Esophagus squamous epithelium (tissue), 5 donors: ENCODE measurements at places on chromosomes 16 and 17. TPM values are rescaled to one million over a fixed set of nuclear protein-coding genes. Genes with fewer than 3 reads are reported as not detected.

The STX1B gene
- total RNA-seq = 0.06 TPM

DNA sequence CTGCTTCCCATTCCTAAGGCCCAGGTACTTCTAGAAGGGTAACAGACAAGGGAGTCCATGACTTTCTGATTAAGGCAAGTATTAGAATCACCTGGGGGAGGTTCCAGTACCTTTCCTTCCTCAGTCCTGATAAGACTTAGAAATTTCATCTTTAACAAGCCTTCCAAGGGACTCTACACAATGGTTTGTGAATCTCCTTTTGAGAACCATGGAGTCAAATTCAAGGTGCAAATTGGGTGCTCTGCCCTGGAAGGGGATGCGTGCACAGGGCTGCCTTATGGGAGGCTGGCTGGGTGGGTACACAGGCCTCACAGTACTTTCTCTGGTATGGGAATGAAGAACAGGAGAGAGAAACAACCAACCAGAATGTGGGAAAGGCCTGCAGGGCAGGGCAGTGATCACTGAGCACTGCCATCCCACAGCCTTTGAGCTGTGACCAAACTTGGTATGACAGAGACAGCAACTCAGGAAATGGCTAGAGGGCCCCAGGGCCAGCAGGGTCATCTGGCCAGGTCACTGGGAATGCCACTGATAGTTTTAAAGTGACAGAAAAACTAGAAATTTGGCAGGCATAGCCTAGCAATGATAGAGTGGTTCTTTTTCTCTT lies 3.6 kb upstream of the TMIGD1 start:
- H3K27me3 ChIP-seq = no peaks in the 10 kb centered on the region
- no peak overlapping the region for H3K27ac ChIP-seq

GRCh38 chr16:51151961-51152663 lies 1.0 kb upstream of the SALL1 start:
- H3K27ac ChIP-seq = peak overlapping the region; percentile 67
- H3K27me3 ChIP-seq = peaks cover 40% of the 10 kb centered on the region
- no peaks in the 10 kb centered on the region for H3K36me3 ChIP-seq
- peak overlapping the region; percentile 64 for H3K4me3 ChIP-seq

DNA sequence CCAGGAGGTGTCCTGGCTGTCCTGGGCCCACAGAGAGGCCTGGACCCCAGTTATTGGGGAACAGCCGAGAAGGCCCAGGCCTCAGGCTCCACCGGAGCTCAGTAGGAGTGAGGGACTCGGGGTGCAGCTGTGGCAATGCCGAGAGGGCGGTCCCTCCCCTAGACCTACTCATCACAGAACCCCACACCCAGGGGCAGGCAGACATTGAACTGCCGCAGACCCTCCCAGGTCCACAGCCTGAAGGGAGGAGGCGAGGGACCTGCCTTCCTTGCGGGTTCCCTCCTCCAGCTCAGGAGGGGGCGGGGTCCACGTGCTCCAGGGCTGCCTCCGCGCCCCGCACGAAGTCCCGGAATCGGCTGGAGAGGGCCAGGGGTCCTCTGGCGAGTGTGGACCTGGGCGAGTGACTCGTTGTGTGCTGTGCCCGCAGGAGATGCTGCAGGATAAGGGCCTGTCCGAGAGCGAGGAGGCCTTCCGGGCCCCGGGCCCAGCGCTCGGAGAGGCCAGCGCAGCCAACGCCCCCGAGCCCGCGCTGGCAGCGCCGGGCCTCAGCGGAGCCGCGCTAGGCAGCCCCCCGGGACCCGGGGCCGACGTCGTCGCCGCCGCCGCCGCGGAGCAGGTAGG lies 3.9 kb downstream of the TBX4 start:
- no peak overlapping the region for H3K4me3 ChIP-seq
- H3K27me3 ChIP-seq = peaks cover 51% of the 10 kb centered on the region
- H3K4me1 ChIP-seq = peaks cover 41% of the 10 kb centered on the region
- H3K27ac ChIP-seq = no peak overlapping the region
- no peak for DNase-seq
- no peaks in the 10 kb centered on the region for H3K36me3 ChIP-seq

DNA sequence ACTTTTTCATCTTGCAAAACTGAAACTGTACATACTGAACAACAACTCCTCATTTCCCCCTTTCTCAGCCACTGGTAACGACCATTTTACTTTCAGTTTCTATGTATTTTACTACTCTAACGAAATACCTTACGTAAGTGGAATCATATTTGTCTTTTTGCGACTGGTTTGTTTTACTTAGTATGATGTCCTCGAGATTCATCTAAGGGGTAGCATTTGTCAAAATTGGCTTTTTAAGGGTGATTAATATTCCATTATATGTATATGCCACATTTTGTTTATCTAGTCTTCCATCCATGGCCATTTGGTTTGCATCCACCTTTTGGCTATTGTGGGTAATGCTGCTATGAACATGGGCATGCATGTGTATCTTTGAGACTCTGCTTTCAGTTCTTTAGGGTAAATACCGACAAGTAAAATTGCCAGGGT lies 10.4 kb downstream of the KPNB1 start:
- H3K4me3 ChIP-seq = no peak overlapping the region
- H3K27me3 ChIP-seq = no peaks in the 10 kb centered on the region
- H3K27ac ChIP-seq = peak overlapping the region; percentile 15
- H3K36me3 ChIP-seq = peaks cover 43% of the 10 kb centered on the region
- DNase-seq = no peak
- no peaks in the 10 kb centered on the region for H3K4me1 ChIP-seq

GRCh38 chr17:32763855-32764439 lies 113.0 kb downstream of the MYO1D start:
- H3K27me3 ChIP-seq = no peaks in the 10 kb centered on the region
- no peak for DNase-seq
- H3K4me1 ChIP-seq = no peaks in the 10 kb centered on the region
- H3K36me3 ChIP-seq = no peaks in the 10 kb centered on the region
- no peak overlapping the region for H3K27ac ChIP-seq
- no peak overlapping the region for H3K4me3 ChIP-seq

GRCh38 chr16:65306722-65307121 lies 184.9 kb upstream of the CDH11 start:
- no peak overlapping the region for H3K4me3 ChIP-seq
- H3K27me3 ChIP-seq = no peaks in the 10 kb centered on the region
- H3K4me1 ChIP-seq = no peaks in the 10 kb centered on the region
- no peak for DNase-seq

The ATP2A1 gene
- total RNA-seq = not detected

DNA sequence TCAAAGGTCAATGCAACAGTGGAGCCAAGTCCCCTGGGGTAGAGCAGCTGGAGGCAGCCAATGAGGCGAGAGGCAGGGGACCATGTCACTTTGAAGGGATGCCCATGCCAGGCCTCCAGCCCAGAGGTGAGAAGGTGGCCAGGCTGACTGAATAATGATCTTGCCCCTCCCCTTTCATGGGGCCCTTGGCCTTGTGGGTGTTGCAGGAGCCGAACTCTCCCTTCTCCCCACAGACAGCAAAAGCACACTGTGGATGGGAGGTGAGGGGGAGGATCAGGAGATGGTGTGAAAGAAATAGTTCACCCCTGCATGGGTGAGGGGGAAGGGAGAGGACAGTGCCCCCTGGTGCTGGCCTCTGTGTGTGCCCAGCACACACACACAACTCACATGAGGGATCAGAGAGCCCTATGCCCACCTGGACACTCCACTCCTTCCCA lies 15.8 kb upstream of the TBX21 start:
- H3K27ac ChIP-seq = no peak overlapping the region
- no peak overlapping the region for H3K4me3 ChIP-seq
- H3K27me3 ChIP-seq = peaks cover 83% of the 10 kb centered on the region
- H3K4me1 ChIP-seq = peaks cover 12% of the 10 kb centered on the region
- no peaks in the 10 kb centered on the region for H3K36me3 ChIP-seq
- DNase-seq = no peak

The DDX28 gene
- total RNA-seq = 11.4 TPM

DNA sequence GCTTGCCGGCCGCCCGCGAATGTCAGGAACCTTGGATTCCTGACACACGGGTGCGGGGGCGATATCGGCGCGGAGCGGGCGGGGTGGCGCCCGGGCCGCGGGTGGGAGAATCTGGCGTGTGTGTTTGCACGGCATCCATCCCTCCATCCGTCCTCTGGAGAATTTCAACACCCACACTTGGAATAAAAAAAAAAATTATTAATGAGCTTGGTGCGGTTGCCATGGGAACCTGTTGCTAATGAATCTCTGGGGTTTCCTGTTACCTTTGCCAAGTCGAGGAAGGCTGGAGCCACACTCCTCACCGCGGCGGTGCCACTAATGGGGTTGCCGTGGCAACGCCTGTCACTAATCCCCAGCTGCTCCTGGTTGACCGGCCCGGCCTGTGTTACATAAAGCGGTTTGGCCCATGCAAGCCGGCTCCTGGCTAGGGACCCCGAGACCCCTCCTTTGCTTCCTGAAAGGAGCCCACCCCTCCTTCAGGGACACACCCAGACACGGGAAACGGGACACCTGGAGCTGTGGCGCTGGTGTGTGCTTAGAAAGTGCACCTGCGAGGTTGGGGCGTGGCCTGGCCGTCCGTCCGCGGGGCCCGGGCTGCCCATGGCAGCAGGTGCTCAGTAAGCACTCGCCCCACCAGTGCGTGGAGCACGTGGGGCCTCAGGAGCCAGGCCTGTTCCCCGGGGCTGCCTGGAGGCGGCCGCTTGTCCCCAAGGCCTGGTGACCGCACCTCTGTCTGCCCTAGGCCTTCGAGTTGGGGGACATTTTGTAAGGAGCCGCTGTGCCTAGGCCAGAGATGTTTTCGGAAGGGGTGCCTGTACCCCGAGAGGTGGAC lies 14.6 kb downstream of the CACNA1H start:
- H3K4me3 ChIP-seq = no peak overlapping the region
- no peaks in the 10 kb centered on the region for H3K4me1 ChIP-seq
- DNase-seq = no peak
- no peaks in the 10 kb centered on the region for H3K36me3 ChIP-seq

- H3K27me3 ChIP-seq = no peaks in the 10 kb centered on the region
- peak overlapping the region; percentile 86 for H3K4me3 ChIP-seq
- H3K36me3 ChIP-seq = no peaks in the 10 kb centered on the region
Observed at GRCh38 chr17:42744283-42744805, 496 bp downstream of the EZH1 start.

DNA sequence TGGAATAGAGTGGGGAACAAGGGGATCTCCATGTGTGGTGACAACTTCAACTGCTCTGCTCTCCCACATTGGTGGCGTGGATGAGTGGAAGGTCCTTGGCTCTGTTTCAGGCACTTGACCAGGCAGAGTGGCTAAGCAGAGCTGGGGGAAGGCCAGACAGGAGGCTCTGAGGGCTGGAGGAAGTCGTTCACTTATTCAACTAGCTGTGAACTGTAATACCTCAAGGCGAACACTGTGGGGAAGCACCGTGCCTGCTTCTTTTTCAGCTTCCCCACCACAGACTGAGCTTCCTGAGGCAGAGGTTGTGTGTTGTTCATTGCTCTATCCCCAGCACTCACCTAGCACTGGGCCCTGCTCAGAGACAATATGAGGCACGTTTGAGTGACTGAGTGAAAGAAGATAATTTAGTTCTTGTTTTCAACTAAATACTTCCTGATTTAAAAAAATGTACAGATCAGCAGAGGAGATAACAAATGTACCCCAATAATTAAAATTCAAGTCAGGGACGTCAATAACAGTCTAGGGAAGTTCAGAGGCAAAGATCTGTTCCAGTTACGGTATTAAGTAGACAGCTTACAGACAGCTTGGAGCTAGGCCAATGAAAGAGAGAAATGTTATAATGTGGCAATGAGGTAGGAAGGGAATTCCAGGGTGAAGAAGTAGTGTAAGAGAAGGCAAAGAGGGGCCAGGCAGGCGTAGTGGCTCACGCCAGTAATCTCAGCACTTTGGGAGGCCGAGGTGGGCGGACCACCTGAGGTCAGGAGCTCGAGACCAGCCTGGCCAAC lies 34.7 kb downstream of the MYO18A start:
- DNase-seq = no peak
- H3K4me1 ChIP-seq = peaks cover 44% of the 10 kb centered on the region
- H3K27ac ChIP-seq = peak overlapping the region; percentile 20
- H3K4me3 ChIP-seq = no peak overlapping the region

- peak overlapping the region; percentile 1 for H3K27ac ChIP-seq
- DNase-seq = no peak
- no peaks in the 10 kb centered on the region for H3K4me1 ChIP-seq
- no peak overlapping the region for H3K4me3 ChIP-seq
- H3K36me3 ChIP-seq = no peaks in the 10 kb centered on the region
- H3K27me3 ChIP-seq = peaks cover 16% of the 10 kb centered on the region
Observed at GRCh38 chr17:83143817-83144231, 64.4 kb downstream of the METRNL start.

DNA sequence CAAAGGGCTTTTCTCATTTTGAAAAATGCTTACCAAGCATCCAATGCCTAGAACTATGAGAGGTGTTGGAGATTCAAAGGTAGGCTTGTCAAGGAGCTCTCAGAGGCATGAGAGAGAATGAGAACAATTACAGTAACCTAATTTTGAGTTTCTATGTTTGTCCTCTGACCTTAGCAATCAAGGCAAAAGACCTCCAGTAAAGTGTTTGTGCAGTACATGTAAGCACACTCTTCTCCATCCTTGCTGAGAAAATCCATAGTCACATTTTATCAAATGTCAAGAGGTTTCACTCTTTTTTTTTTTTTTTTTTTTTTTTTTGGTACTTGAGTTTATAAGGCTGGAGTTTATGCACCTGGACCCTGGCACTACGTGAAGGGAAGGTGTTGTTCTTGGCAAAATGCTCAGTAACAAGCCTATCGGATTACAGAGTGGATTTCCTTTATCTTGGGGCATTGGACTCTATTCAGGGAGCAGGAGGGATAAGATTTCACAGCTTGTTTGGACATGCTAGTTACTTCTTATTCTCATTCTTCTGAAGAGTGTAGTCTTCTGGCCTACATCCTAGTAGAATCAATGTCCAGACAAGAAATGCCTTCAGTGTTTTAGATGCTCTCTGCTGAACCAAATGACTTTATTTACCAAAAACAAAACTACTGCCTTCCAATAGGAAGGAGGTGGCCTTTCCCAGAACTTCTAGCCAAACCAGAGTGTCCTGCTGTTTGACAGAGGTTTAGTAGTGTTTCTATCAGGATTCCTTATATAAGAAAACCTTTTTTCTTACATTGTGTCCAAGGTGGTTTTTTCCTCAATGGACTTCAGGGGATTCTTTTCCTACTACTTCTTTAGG lies 21.9 kb downstream of the KCNJ2 start:
- H3K36me3 ChIP-seq = no peaks in the 10 kb centered on the region
- H3K27ac ChIP-seq = peak overlapping the region; percentile 15
- H3K4me1 ChIP-seq = peaks cover 40% of the 10 kb centered on the region
- no peak for DNase-seq
- no peaks in the 10 kb centered on the region for H3K27me3 ChIP-seq
- H3K4me3 ChIP-seq = no peak overlapping the region

DNA sequence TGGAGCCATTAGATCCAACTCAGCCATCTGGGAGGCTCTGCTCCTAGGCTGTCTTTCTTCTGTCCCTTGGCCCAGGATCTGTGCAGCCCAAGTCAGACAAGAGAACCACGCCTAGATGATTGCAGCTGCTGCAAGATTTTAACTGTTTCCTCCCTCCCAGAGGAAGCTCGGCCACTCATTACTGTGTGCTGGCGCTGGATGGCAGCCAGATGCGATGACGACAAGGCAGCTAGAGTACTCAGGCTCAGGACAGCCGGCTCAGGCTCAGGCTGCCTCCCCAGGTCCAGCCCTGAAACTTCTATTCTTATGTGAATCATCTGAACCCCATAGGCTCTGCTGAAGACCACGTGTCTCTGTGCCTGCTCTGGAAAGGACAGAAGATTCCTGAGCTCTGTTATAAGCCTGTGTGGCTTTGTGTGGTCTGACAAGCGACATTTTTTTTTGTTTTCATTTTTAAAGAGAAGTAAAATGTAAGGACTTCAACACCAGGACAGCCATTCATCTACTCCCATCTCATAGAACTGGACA lies 32.1 kb upstream of the FBXW10B start:
- H3K4me1 ChIP-seq = peaks cover 4% of the 10 kb centered on the region
- no peaks in the 10 kb centered on the region for H3K27me3 ChIP-seq
- H3K27ac ChIP-seq = peak overlapping the region; percentile 88
- H3K4me3 ChIP-seq = peak overlapping the region; percentile 69
- no peaks in the 10 kb centered on the region for H3K36me3 ChIP-seq

The ARL5C gene
- not detected for total RNA-seq
